Activated CD4-positive, alpha-beta T cell treated with anti-CD3 and anti-CD28 coated beads, Interleukin-2, amount 50 U/mL, for 48 hours (primary cell): ENCODE measurements at places on chromosomes 7 and 10.

DNA sequence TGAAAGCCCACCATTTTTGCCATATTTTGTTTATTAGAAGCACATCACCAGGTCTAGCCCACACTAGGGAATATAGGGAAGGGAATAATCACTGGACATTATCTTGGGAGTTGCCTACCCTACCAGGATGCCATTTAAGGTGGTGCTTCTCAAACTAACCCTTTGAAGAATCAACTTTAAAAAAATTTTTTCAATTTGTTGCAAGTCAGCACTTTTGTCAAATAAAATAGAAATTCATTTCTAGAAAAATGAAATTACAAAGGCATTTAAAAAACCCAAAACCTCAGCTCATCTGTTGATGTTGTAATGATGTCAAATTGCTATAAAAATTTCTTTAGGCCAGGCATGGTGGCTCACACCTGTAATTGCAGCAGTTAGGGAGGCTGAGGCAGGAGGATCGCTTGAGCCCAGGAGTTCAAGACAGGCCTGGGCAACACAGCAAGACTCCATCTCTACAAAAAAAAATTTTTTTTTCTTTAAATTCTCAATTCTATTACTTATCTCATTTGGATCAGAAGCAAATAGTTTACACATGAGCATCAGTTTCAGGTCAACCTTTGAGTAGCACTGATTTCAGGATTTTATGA, 2.5 kb upstream of the NFE2L3 start:
- DNase-seq, result no peak

- peak; percentile 73 for DNase-seq
Observed at GRCh38 chr10:114876602-114877300, 55.2 kb downstream of the FHIP2A start.

- no peak for DNase-seq
Observed at GRCh38 chr7:42125321-42125720, 111.7 kb downstream of the GLI3 start.

- no peak for DNase-seq
Observed at GRCh38 chr7:106731187-106731586, 70.2 kb upstream of the CCDC71L start.

GRCh38 chr10:28678687-28679457, 1.6 kb downstream of the BAMBI start:
- no peak for DNase-seq

- DNase-seq, result no peak
Observed at GRCh38 chr7:95317546-95317945, 6.8 kb downstream of the PON1 start.

DNA sequence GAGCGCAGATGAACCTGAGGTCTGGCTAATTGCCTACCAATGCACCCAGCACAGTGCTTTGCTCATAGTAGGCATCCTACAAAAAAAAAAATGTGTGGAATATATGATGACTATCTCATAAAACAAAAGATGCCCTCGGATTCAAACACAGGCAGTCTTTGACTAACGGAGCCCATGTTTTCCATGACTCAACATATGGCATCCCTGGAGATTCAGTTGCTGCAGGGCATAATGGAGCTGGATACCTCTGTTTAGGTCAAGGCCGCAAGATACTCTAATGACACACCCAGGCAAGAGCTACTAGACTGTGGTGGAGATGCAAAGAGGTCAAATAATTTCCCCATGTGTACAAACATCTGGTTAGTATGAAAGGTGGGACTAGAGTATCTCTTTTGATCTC, 16.3 kb downstream of the CUBN start:
- no peak for DNase-seq

- no peak for DNase-seq
Observed at GRCh38 chr7:120806669-120807068, 51.3 kb downstream of the TSPAN12 start.

GRCh38 chr10:123786306-123786705, 105.3 kb downstream of the CPXM2 start:
- DNase-seq, result no peak

DNA sequence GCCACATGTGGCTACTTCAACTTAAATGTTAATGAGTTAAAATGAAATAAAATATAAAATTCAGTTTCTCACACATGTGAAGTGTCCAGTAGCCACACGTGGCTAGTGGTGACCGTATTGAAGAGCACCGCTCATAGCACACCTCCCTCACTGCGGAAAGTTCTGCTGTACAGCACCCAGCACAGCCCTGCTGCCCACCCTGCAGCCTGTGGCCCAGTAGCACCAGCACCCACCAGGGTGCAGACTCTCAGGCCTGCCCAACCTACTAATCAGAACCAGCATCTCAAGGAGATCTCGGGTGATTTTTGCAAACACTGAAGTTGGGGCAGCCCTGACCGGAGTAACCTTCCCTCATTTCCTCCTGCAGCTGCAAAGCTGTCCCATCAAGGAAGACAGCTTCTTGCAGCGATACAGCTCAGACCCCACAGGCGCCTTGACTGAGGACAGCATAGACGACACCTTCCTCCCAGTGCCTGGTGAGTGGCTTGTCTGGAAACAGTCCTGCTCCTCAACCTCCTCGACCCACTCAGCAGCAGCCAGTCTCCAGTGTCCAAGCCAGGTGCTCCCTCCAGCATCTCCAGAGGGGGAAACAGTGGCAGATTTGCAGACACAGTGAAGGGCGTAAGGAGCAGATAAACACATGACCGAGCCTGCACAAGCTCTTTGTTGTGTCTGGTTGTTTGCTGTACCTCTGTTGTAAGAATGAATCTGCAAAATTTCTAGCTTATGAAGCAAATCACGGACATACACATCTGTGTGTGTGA, 162.8 kb upstream of the LANCL2 start:
- no peak for DNase-seq

DNA sequence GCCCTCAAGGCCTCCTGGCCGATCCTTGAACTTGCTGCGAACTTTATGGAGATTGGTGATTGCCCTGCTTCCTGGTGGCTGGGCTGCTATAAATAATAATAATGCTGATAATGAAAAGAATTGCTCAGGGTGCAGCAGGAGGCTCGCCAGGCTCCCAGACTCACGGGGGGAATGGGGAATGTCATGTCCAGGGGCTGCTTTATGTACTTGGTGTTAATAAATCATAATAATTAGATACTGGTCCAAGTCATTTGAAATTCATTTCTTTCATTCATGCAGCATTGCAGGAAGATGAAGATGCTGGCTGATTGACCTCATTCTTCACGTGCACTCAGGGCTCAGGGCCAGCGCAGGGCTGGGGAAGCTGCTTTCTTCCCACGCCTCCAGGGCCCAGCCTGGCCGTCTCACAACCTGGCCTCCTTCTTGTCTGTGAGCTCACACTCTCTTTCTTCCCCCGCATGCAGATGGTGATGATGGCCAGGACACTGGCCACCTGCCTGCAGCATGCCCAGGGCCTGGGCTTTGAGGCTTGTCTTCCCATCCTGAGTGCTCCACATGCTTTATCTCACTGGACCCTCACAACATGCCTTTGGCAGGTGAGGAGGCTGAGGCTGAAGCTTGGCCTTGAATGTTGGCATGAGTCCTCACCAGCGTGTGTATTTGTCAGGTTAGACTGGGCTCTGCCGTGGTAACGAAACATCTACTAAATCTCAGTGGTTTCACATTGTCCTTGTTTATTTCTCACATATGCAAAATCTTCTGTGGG, 138.4 kb upstream of the TNS3 start:
- DNase-seq, result no peak

- DNase-seq, result no peak
Observed at GRCh38 chr10:77186936-77187335, 450.7 kb downstream of the KCNMA1 start.

- DNase-seq, result no peak
Observed at GRCh38 chr10:2214092-2214491, 476.8 kb upstream of the ADARB2 start.

- DNase-seq, result no peak
Observed at GRCh38 chr7:155797262-155798250, 14.7 kb downstream of the SHH start.

DNA sequence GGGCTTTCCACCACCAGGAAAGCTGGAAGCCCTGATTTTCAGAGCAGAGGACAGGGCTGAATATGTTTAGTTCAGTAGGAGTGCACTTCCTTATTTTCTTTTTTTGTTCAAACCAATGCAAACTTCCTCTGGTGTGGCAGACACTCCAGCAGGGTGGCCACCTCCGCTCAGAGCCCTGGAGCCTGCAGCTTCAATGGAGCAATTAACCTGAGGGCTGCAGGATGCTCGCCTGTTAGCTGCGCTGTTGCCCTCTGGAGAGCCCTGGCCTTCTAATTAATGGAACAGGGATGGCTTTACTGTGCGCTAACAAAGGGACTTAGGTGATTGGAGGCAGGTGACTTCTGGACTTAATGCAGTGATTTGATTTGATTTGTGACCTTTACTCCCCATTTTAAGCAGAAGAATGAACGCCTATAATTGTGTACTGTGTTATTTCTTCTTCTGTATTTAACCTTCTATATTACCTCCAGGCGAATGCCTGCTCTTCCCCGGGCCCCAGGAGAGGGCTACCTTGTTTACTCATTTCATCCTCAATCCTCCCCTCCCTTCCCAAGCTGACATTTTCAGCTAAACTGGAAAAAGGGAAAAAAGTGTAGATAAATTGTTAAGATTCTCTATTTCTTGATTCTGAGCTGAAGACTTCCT, 123.0 kb upstream of the CTBP2 start:
- no peak for DNase-seq

DNA sequence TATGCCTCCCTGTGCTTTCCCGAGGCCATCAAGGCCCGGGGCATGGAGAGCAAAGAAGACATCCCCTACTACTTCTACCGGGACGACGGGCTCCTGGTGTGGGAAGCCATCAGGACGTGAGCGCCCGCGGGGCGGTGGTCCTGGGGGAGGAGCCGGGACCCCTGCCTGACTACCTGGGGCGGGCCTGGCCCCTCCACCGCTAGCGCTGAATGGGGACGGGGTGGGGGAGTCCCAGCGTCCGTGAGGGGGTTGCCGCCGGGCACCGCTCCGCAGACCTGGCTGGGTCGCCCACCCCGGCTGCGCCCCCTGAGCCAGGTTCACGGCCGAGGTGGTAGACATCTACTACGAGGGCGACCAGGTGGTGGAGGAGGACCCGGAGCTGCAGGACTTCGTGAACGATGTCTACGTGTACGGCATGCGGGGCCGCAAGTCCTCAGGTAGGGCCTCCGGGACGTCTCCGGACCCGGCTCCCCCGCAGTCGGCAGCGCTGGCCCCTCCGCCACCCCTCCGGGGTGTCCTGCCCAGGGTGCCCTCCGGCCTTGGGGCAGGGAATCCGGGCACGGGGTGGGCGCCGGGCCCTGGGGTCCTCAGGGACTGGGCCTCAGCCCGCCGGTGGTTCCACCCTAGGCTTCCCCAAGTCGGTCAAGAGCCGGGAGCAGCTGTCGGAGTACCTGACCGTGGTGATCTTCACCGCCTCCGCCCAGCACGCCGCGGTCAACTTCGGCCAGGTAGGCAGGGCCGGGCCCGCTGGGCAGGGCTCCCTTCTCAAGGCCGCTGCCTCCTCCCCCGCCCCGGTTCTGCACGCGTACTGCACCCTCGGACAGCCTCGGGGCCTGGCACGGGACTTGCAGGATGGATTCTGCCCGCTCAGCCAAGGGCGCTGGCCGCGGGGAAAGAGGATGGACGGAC, 69.3 kb downstream of the ALOX5 start:
- DNase-seq, result no peak

GRCh38 chr10:119370111-119370741, 162.9 kb downstream of the GRK5 start:
- no peak for DNase-seq

GRCh38 chr10:152915-153314, 17.7 kb downstream of the ZMYND11 start:
- DNase-seq, result no peak

DNA sequence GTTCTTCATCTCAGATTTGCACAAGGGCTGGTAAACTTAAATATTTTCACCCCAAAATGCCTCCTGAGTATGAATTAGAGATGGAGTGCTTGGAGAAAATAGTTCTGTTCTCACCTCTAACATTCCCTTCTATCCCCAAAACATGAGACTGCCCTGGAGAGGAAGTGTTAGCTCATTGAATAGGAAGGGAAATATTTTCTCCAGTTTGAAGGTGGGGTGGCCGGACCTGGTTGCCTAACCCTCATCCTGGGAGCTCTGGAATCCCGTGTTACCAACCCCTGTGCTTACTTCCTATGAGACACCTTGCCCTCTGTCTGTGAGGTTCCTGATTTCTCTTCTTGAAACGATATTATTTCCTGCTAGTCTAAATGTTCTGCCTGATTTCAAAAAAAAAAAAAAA, 779 bp downstream of the IFIT2 start:
- DNase-seq, result no peak

GRCh38 chr7:140062528-140063299, at the start of gene PARP12:
Gene PARP12, minus strand, starts transcription at chr7:140062951. Its CDS starts 104 bp downstream, at chr7:140062847.
- DNase-seq, result peak; percentile 83

DNA sequence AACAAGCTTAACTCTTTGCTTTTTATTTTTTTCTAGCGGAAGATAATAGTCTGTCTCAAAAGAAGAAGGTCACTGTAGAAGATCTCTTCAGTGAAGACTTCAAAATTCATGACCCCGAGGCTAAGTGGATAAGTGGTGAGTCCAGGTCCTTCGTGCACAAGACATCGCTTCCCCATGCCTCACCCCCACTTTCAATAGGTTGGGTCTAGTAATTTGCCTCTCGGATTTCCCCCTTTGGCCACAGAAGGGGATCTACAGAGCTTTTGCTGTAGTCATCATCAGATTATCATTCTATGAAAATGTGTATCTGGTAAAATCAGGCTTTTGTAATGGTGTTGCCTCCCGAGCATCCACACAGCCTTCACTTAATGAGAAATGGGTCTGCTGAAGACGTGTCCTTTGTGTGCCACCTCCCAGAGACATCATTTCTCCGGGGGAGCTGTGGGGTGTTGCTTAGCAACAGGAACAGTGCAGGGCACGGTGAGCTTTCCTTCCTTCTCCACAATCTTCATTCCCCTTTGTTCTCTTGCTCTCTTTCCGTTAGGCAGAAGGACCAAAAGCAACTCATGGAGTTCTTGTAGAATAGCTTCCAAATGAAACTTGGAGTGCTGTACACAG, 422.8 kb downstream of the DPP6 start:
- no peak for DNase-seq

DNA sequence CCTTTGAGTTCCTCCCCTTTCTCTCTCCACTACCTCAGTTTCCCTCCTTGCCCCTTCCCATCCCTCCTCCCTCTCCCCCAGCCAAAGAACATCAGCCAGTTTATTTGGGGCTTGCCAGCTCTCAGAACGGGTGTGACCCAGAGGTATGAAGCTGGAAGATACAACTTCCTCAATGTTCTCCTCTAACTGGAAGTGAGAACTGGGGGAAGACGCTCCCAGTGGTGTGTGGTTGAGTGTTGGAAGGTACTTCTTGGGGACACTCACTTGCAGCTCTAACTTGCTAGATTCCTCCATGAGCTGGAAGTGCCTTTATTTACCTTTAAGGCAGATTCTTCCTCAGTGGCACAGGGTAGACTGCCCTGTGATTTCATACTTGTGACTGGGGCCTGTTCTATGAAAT, 110.5 kb upstream of the HABP2 start:
- no peak for DNase-seq

GRCh38 chr10:48842231-48842630, 97.4 kb downstream of the LRRC18 start:
- no peak for DNase-seq

GRCh38 chr7:129610709-129611245, 743 bp upstream of the NRF1 start:
- peak; percentile 19 for DNase-seq
